A172 (cell line): ENCODE measurements at places on chromosomes 16 and 17.

DNA sequence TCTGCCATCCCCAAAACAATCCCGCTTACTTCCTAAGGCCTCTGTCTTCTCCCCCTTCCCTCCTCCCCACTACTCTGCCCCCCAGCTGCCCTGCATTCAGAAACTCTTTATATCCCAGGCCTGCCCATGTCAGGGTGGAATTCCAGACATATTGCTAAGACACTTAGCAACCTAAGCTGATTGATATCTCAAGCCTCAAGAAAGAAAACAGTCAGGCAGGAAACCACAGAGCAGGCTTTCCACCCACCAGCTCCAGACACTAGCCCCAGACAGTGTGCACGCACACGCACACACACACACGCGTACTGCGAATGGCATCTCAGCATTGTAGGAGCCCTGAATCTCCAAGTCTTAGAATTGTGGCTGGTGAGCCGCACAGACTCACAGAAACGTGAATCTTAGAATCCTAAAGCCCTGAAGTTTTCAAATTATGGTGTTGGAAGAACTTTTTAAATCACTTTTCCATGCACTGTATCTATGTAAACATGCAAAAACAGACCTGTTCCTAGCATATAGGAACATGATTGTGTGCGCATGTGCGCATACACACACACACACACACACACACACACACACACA is 8.8 kb upstream of the LPCAT2 start:
- DNase-seq: peak; percentile 94

DNA sequence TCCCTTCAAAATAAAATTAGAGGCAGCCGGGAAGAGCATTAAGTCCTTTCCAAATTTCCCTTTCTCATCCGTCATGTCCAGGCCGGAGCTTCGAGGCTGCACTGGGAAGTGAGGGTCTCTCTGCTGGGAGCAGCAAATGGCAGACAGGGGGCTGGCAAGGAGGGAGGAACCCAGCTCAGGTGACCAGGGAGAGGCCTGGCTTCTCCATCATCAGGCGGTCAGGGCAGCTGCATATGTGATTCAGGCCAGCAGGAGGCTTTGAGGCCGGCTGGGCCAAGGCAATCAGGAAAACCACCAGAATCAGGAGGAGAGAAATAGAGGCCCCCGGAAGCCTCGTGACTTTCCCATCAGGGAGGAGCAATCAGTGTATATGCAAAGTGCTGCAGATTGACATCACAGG is 85.0 kb upstream of the RPL38 start:
- no peak for DNase-seq

GRCh38 chr17:4953451-4953961 is 2.6 kb downstream of the ENO3 start:
- peak; percentile 86 for DNase-seq

DNA sequence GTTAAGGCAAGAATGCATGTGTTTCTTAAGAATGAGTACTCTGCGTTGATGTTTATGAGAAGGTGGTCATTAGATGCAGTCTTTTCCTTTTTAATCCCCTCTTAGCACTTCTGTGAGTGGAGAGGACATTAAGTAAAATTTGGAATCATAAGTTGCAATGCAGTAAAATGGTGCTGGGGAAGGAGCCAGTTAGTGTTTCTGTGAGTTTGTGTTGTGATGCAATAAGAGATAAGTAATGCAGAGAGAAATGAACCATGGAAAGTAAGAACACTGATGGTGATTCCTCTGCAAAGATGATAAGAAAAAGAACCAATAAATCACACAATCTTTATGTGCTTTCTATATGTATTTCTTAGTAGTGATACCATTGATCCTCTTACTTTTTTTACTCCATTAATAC is 20.0 kb downstream of the ABHD15 start:
- DNase-seq: no peak

DNA sequence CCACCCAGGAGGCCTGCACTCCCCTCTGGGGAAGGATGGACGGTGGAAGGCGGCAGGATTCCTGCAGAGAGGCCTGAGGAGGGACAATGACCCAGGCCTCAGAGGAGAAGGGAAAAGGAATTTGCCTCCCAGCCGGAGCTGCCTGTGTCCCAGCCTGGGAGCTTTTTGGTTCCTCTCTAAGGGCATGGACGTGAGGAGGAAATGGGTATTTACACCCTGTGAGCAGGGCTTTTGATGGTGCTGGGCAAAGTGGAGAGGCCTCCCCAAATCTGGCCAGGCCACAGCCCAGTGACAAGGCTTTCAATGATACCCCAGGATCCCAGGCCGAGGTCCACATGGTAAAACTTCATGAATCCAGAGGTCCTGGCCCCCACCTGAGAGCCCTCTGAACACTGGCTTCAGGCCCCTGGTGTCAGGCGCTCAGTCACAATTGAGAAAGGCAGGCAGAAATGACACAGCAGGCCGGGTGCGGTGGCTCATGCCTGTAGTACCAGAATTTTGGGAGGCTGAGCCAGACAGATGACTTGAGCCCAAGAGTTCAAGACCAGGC is 56.0 kb upstream of the DOC2B start:
- DNase-seq: no peak

DNA sequence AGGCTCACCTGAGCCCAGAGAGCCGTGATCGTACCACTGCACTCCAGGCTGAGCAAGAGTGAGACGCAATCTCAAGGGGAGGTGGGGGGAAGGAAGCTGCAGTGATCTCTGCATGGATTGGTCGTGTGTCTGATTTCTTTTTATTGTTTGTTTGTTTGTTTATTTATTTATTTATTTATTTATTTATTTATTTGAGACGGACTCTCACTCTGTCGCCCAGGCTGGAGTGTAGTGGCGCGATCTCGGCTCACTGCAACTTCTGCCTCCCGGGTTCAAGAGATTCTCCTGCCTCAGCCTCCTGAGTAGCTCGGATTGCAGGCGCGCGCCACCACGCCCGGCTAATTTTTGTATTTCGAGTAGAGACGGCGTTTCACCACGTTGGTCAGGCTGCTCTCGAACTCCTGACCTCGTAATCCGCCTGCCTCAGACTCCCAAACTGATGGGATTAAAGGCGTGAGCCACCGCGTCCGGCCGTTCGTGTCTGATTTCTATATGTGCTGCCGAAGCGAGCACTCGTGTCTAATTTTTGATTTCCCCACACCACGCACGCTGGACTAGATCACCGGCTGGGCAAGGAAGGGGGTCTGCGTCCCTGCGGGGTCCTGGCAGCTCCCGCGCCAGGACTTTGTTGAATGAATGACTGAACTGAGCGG is 448 bp upstream of the TNFRSF12A start:
- no peak for DNase-seq

DNA sequence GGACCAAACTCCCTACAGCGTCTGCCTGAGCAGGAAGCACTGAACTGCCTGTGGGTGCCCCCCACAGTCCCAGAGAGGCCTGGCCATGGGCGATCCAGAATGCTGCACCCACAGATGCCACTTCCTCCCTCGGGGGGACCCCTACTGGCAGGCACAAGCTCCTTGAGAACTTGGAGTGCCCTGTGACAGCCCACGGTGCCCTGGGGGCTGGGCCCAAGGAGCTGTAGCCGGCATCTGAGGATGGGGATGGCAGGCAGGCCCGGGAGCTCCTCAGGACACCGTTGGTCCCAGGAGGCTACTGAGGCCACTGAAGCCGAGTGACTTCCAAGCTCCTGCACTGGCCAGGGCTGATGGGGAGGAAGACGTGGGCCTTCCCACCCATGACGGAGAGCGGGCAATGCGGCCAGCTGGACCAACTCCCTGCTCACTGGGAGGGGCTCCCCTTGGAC is 15.1 kb upstream of the RASD1 start:
- DNase-seq: no peak

- no peak for DNase-seq
Observed at GRCh38 chr16:85610059-85610445, 3.1 kb upstream of the GSE1 start.

DNA sequence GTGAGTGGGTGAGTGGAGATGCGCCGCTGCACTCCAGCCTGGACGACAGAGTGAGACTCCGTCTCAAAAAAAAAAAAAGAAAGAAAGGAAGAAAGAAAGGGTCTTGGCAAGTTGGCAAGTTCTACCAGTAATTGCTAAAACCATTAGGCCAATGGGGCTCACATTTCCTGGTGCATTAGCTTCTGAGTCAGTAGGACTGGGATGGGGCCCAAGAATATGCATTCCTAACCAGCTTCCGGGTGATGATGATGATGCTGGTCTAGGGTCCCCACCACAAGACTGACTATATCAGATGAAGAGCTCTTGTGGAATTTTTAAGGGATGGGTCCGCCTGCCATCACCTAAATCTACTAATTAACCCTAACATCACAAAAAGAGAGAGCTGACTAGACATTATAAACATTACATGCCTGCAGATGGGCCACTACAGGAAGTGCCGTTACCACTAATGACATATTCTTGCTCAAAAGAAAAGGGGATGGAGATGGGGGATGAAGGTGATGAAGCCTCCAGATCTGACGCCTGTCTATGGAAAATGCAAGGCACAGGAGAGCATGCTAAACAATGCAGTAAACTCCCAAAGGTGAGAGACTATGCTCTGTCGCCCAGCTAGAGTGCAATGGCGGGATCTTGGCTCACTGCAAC is 13.1 kb downstream of the MYH11 start:
- DNase-seq: peak; percentile 71

DNA sequence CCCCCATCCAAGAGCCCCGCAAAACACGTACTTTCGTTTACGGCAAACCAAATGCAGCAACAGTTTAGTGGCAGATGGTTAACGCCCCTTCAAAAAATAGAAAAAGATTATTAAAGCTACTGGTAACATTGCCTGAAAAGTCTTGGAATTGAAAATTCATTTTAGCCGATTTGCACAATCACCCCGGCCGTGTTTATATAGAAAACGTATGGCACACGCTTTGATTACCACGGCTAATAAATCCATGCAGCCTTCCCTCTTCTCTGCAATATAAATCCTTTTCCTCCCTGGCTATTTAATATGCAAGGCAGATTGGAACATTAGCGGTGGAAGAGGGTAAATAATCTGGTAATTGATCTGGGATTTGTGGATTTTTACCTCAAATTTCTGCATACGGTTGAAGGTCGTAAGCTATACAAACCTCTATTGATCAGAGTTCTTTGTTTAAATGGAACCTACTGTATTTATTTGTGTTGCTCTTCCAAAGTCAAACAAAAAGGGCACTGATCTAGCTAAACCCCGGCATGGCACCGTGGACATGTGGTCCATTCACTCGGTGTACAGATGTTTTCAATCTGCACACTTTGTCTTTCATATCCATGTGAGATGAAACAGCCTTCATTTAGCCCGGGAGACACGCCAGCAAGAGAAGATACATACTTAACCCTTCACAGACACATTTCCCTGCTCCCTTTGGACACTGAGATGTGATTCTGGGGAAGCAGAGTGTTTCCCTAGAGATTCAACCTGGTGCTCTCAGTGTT is 238.1 kb upstream of the MAF start:
- DNase-seq: no peak

GRCh38 chr17:32659419-32659842 is 172.6 kb downstream of the CDK5R1 start:
- DNase-seq: peak; percentile 62

GRCh38 chr17:19730843-19731242 is 14.5 kb upstream of the SLC47A2 start:
- DNase-seq: no peak

DNA sequence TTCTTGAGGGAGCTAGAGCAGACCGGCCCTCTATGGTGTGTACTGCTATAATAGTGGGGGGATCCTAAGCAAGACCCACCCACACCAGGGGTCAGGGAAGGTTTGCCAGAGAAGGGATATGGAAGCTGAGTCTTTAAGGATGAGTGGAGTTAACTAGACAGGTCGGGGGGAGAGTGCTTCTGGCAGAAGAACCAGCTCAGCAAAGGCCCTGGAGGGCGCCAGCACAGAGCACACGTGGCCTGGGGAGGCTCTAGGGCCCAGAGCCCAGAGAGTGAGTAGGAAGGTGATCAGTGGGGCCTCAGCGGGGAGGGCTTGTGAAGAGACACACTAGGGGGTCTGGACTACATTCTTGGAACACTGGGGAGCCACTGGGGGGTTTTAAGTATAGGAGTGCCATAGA is 21.1 kb downstream of the NGFR start:
- DNase-seq: no peak

DNA sequence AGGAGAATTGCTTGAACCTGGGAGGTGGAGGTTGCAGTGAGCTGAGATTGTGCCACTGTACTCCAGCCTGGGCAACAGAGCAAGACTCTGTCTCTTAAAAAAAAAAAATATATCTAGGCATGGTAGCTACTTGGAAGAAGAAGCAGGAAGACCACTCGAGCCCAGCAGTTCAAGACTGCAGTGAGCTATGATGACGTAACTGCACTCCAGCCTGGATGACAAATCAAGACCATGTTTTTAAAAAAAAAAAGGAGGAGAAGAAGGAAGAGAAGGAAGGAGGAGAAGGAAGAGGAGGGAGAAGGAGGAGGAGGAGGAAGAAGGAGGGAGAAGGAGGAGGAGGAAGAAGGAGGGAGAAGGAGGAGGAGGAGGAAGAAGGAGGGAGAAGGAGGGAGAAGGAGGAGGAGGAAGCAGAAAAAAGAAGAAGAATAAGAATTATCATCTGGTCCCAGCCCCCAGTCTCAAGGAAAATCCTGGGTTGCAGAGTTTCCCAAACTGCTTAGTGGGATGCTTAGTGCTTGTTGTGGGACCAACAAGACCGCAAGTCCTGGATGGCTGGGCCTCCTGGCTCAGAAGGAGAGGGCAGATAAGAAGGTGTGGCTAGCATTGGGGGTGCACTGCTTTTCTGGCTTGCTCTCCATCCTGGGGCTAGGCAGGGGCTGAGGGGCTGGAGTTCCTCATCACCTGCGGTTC is 3.7 kb upstream of the DRC7 start:
- DNase-seq: no peak

- DNase-seq: peak; percentile 19
Observed at GRCh38 chr16:69276148-69277115, 34.7 kb upstream of the VPS4A start.

GRCh38 chr16:58498341-58499091 is 1.4 kb upstream of the NDRG4 start:
- no peak for DNase-seq

DNA sequence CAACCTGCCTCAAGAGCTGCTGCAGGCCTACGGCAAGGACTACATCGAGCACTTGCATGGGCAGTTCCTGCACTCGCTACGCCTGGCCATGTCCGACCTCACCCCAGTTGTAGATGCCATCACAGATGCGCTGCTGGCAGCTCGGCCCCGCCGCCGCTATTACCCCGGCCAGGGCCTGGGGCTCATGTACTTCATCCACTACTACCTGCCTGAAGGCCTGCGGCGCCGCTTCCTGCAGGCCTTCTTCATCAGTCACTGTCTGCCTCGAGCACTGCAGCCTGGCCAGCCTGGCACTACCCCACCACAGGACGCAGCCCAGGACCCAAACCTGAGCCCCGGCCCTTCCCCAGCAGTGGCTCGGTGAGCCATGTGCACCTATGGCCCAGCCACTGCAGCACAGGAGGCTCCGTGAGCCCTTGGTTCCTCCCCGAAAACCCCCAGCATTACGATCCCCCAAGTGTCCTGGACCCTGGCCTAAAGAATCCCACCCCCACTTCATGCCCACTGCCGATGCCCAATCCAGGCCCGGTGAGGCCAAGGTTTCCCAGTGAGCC is 5.8 kb downstream of the HSD11B2 start:
- DNase-seq: no peak
